ENCODE measurements at places on chromosomes 16 and 17. TPM values are rescaled to one million over a fixed set of nuclear protein-coding genes. Genes with fewer than 3 reads are reported as not detected.

The C17orf100 gene
- total RNA-seq: 0.63 TPM

The ARHGAP23 gene
- total RNA-seq: 95.6 TPM

The CNGB1 gene
- total RNA-seq: not detected

The SERPINF2 gene
- total RNA-seq: 1.0 TPM

The NPIPB13 gene
- total RNA-seq: not detected

The MAP2K6 gene
- total RNA-seq: 5.3 TPM

The HOXB1 gene
- total RNA-seq: not detected

The DNAH9 gene
- not detected for total RNA-seq

The CDK3 gene
- total RNA-seq: not detected

The SALL1 gene
- 6.9 TPM for total RNA-seq

All from right atrium auricular region (tissue), 2 donors.